ENCODE measurements at places on chromosomes 12 and 14. TPM values are rescaled to one million over a fixed set of nuclear protein-coding genes. Genes with fewer than 3 reads are reported as not detected.

DNA sequence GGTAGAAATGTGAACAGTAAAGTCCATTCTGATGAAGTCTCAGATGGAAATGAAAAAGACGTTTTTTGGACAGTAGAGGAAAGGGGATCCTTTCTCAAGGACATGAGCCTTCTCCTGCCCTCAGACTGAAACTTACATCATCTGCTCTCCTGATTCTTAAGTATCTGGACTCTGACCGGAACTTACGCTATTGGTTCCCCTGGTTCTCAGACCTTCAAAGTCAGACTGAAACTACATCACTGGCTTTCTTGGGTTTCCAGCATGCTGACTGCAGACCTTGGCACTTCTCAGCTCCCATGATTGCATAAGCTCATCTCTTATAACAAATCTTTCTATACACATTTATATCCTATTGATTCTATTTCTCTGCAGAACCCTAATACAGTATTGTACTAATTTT, 291.0 kb downstream of the SNAPC1 start:
- DNase-seq = no peak

GRCh38 chr14:48970943-48971342, 615.2 kb downstream of the RPS29 start:
- DNase-seq = peak; percentile 40

GRCh38 chr14:61211476-61212255, 69.5 kb downstream of the TMEM30B start:
- no peak for DNase-seq

GRCh38 chr14:65303899-65304222, 108.7 kb upstream of the FUT8 start:
- no peak for DNase-seq

DNA sequence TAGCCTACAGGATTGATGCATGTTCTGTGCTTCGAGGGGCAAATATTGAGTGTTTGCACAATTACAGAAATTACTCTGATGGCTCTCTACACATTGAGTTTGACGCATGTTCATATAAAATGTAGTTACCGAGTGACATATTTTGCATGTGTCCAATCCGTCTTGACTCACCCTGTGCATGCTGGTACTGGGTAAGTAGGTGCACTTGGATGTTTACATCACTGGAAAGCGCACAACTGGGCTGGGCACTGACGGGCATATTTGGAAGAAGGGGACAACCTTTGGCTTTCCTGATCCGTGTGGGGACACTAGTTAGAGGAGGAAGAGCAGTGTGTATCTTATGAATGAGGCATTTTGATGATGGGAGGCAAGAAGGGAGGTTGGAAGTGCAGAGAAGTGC, 4.9 kb upstream of the KRT6A start:
- no peak for DNase-seq

DNA sequence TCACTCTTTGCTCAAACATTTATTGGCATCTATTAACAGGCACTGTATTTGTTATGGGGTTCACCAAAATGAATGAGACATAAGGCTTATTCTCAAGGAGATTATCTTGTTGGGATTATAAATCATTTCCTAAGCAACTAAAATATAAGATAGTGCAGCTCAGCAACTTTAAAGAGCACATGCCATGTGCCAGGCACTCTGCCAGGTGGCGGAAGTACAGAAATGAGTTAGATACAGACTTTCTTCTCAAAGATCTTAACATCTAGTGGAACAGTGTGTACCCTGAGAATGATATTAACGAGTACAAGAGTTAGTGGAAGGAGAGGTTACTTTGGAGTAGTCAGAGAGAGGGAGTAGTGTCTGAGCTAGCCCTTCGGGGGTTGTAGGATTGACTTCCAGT, 28.4 kb upstream of the TOMM20L start:
- DNase-seq = no peak

- no peak for DNase-seq
Observed at GRCh38 chr12:121451961-121452339, 52.0 kb downstream of the RNF34 start.

- DNase-seq = peak; percentile 96
Observed at GRCh38 chr12:80044694-80045046, 54.7 kb upstream of the OTOGL start.

INSM2 gene
- total RNA-seq = 0.07 TPM

DNA sequence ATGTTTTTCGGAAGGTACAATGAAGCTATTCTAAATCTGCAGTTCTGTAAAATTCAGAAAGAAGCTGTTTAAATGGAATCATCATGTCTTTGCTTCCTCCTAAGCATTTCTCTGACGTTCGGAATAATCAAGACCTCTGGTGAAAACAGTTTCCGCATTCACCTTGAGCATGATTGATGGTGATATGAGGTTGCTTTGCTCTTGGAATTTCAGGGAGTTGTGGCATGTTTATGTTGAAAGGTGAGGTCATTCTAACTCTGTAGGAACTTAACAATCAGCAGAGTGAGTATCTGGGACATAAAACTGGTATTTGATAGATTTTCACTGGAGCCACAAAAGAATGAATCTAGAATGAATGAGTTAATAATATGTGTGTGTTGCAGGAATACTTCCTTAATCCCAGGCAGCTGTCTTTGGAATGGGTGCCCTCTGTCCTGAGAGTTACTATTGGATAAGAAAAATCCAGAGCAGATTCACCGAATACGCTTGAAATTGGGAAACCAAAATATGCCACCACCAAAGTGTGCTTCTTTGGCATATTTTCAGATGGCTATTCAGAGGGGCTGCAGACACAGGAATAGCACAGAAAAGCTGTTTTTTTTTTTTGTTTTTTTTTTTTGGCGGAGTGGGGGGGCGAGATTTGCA, 599.1 kb downstream of the CCER1 start:
- no peak for DNase-seq

DNA sequence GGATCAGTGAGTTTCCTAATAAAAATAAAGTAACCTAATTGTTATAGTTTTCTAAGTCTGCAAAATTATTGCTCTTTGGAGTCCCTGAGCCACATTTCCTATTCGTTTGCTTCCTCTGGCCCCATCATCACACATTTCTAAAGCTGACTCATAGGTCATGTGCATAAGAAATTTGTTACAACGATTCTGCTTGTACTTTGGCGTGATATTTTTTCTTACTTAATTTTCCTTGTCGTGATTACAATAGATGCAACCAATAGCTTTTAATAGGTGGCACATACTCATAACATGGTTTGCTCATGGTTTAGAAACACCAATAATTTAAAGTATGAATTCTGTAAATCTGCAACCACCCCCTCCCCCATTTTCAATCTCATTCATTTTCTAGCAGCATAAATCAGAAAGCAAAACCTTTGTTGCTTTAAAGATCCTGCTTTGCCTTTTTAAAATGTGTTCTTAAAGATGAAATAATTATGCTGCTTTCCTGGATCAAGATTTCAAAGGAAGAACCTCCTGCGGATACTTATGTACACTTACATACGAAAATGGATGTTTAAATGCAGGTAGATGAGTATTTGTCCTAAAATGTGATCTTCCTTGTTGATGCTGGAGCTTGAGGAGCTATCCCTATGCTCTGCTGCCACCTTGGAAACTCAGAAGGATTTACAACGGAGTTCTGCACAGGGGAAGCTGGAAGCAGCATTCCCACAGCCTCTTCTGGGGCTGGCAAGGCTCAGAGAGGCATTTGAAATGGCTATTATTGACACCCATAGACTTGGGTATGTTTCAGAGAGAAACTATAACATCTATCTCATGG, 1.7 kb upstream of the FLRT2 start:
- peak; percentile 50 for DNase-seq

DNA sequence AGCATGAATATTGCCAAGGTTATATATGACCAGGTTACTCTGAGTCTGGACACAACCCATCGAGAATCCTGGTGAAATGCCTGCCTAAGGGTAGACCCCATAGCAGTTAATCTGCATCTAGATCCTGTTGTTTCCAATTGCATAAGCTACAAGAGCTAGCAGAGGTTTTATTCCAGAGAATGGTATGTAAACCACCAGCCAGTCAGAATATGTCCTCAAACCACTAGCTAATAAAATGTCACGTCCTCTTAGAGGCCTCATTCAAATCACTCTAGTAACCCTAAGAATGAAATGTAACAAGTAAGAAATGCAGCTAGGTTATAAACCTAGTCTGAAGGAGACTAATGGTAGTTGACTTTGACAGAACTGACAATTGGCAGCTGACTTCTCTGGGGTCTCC, 9.0 kb upstream of the YLPM1 start:
- no peak for DNase-seq

Measured in PC-3 (cell line).